ENCODE measurements at places on chromosomes 16 and 17. TPM values are rescaled to one million over a fixed set of nuclear protein-coding genes. Genes with fewer than 3 reads are reported as not detected.
A peak's percentile ranks its signal among the peaks of the same experiment; 100 is the strongest.

DNA sequence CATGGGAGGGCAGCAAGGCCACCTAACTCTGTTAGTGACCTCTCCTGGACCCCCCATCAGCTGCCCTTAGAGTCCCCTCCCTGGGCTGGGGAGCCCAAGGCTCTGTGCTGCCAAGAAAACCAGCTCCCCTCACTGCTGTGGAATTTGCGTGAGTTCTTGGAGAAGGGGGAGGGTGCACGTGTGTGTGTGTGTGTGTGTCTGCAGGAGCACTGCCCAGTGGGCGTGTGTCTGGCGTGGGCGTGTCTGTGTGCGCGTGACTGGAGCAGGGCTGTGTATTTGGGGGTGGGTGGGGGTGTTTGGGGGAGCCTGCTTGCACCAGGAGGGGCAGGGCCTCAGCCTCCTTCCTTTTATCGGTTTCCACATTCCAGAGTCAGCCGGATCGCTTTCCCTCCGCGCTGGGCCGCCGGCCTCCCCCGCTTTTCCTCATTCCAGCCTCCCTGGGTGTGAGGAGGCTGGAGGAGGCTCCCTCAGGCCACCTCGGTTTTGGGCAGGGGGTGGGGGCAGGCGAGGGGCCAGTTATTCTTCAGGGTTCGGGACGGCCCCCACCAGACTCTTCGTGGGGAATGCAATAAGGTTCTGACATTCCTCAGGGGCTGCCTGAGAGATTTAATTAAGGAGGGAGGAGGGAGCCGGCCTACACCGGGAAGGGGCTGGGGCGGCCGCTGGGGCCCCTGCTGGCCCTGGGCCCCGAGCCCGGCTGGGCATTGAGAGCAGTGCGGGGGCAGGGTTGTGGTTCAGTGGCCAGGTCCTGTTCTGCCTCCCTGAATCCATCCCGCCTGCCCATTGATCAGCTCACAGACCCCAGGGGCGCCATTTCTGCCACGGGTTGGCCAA lies 2.5 kb downstream of the VASN start:
- peak; percentile 76 for DNase-seq

- DNase-seq: no peak
These were observed 1.7 kb downstream of the ZNF469 start for GRCh38 chr16:88384222-88385111.

DNA sequence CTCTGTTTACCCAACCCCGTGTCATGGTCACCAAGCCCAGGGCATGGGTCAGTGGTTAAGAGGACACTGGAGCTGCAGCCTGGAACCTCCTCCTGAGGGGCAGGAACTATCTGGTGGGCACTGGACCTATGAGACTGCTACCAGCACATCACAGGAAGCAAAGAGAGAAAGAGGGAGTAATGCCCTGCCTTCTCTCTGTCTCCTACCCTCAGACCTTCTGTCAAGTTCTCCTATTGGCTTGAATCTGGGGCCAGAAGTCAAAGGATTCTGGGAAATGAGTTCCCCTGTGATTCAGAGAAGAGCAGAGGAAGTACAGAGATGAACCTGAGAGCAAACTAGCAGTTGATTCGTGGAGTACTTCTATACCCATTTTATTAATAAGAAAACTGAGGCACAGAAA lies 123.0 kb upstream of the GNAO1 start:
- DNase-seq: no peak

DNA sequence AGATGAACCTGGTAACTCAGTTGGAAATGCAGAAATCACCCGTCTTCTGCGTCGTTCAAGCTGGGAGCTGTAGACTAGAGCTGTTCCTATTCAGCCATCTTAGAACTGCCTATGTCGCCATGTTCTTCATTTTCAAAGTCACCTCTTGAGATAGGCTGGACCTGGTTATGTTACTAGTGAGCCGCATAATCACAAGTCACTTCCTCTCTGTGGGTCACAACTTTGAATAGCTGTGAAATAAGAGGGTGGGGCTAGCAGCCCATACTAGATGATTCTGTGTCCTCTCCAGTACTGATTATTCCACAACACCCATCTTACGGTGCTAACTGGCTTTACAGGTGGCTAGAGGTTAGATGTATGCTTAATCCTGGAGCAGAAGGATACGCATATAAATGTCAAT lies 74.2 kb downstream of the VPS53 start:
- no peak for DNase-seq

DNA sequence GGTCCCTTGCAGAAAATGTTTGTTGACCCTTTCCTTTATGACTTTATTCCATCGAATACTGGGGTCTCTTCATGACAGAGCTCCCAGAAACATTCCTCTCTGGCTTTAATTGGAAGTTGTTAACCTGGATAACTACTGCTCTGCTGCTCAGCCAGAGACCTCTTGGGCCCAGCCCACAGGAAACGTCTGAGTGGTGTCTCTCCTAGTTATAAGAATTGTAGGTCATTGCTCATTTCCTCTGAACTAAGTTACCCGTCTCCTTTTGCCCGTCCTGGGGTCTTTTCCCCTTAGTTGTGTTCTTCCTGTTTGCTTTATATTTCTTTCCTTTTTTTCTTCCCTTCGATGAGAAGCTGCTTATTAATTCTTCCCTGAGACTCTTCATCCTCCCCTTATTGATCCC lies 9.0 kb downstream of the MAP2K6 start:
- DNase-seq: no peak

DNA sequence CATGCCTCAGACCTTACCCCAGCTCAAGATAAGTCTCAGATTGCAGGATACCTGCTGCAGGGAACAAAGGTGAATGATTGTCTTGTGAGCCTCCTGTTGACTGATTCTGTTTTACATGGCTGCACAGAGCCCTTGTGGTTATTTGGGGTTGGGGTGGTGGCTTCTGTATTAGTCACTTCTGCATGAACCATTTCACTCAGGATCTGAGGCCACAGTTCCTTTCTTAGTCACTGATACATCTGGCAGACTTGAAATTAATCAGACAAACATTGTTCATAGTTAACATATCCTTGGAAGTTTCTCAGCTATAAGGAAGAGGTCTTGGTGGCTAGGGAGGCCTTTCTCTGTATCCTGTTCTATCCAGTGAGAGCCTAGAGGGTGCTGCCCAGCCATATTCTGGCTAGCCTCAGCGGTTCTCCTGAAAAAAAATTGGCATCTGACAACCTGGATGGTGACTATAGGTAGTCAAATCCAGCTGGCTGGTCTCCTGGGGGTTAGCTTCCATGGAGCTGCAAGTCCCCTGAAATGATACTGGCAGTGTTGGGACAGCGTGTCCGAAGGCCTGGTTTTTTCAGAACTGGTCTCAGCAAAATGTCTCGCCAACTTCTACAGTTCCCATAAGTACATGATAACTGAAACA lies 8.4 kb upstream of the PLK1 start:
- no peak for DNase-seq

DNA sequence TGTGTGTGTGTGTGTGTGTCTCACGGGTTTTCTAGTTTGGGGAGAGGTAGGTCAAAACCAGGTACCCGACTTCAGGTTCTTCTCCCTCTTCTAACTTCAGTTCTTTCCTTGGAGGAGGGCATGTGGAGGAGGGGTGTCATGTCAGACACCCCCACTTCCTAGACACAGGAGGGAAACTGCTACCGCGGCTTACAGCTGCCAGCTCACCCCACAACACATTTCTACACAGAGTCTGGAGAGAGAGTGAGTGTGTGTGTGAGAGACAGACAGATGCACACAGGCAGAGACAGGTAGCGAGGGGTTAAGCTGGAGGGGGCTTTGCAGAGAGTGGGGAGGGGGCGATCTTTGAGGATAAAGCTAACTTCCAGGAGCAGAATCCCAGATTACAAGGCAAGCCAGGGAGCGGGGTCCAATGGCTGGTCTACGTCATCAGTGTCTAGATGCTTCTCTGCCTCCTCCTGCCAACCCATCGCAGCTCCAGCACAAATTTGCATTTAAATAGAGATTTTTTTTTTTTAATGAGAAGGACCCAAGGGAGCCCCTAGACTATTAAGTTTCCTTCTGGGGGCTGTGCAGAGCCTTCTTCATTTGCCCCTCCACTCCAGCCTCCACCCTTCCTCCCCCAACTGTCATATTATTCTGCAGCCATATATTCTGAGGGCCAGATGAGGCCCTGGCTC lies 48.9 kb downstream of the MRM1 start:
- no peak for DNase-seq

DNA sequence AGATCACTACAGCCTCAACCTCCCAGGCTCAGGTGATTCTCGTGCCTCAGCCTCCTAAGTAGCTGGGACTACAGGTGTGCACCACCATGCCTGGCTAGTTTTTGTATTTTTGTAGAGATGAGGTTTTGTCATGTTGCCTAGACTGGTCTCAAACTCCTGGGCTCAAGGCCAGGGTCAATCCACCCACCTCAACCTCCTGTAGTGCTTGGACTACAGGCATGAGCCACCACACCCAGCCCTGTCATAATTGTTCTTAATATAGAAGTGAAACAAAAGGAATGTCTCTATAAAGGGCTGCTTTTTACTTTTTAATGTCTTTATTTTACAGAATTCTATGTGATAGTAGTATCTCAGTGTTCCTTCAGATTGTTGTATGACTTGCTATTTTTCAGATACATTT lies 345.2 kb upstream of the TBX2 start:
- DNase-seq: no peak

DNA sequence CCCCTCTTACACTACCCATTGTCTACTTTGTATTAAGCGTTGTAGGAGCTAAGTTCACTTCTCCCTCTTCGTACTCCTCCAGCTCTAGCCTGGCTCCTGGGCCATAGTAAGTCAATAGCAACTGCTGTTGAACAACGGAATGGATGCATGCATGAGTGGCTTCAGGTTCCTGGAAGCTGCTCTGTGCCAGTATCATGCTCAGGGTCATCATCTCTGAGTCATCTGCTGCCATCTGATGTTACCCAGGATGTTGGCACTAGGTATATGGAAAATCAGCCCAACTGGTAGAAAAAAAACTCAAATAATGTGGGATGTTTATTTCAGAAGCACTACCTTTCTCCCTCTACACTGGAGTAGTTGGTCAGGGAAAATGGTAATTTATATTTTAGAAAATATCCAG lies 536.8 kb downstream of the NPIPA7 start:
- DNase-seq: no peak

The MRPS23 gene
- 36.2 TPM for total RNA-seq

The SKA2 gene
- total RNA-seq: 122 TPM

The SDF2 gene
- 82.9 TPM for total RNA-seq

The TMEM238L gene
- not detected for total RNA-seq

The PRAC1 gene
- not detected for total RNA-seq

All from H4 (cell line).